Dorsolateral prefrontal cortex (tissue), 122 donors: ENCODE measurements at places on chromosomes 3 and 15. TPM values are rescaled to one million over a fixed set of nuclear protein-coding genes. Genes with fewer than 3 reads are reported as not detected.

BUB1B gene
- 1.6 TPM for total RNA-seq

GRCh38 chr3:150055332-150055731, 84.6 kb upstream of the PFN2 start:
- DNase-seq, result no peak

CX3CR1 gene
- total RNA-seq, result 16.5 TPM

DNA sequence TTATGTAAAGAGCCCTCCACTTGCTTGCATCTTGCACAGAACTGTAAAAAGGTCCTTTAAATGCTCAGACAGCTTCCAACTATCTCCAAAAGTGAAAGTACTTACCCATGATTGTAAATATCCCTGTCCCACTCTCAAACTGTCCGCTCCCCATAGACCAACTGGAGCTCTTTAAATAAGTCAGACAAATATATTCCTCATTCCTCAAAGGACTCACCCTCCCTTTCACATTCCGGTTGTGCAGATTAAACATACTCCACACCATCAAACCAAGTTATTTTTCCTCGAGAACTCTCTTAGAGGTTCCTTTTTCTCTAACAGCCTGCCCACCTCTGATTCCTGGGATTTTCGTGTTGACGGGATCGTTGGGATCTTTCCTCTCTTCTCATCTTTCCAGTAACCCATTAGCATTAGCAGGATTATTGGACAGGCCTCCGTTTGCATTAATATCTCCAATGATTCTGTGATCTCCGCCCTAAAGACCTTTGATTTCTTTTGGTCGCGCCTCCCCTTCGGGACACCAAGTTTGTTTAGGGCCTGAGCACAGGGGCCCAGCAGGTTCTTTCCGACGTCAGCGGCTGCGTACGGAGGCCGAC, 763 bp downstream of the GOLGB1 start:
- DNase-seq, result no peak

DNA sequence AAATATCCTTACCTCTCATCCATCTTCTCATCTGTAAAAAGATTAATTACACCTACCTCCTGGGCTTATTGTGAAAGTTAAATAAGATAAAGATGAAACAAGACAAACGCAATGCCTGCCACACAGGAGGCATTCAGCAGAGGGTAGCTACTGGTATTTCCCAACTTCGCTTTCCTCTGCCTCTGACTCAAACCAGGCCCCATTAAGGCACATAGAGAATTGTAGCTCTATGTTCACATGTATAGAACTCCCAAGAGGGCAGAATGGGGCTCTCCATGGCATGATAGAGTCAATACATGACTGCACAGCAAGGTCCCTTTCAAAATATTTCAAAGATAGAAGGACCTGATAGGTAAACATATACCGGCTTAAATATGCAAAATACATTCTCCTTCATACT, 1.4 kb downstream of the LYSMD2 start:
- DNase-seq, result no peak

SAMD7 gene
- total RNA-seq, result not detected

- no peak for DNase-seq
Measured at GRCh38 chr3:78221300-78221699, 1181.4 kb downstream of the ROBO2 start.
